Urinary bladder (tissue), 4 donors: ENCODE measurements at places on chromosomes 12 and 14.

DNA sequence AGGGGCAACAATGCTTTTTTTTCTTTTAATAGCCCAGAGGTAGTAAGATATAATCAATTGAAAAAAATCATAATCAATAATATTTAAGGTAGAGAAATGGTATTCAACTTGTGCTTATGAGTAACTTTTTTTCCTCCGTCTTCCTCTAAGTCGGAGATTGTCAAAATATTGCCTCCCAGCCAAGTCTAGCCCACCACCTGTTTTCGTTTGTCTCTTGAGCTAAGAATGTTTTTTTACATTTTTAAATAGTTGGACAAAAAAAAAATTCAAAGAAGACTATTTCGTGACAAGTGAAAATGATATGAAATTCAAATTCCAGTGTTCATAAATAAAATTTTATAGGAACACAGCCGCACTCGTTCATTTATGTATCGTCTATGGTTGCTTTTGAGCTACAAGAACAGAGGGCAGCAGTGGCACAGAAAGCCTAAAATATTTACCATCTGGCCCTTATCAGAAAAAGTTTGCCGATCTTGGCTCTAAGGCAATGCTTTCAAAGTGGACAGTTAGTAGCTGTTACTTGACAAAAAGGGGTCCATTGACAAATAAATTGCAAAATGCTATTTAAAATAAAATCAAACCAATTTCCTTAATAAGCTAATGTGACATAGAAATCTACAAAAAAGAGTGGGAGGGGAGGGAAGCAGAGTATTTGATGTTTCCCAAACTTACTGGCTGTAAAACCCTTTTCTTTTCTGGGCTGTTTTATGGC lies 40.8 kb upstream of the MAX start:
- no peak for DNase-seq

DNA sequence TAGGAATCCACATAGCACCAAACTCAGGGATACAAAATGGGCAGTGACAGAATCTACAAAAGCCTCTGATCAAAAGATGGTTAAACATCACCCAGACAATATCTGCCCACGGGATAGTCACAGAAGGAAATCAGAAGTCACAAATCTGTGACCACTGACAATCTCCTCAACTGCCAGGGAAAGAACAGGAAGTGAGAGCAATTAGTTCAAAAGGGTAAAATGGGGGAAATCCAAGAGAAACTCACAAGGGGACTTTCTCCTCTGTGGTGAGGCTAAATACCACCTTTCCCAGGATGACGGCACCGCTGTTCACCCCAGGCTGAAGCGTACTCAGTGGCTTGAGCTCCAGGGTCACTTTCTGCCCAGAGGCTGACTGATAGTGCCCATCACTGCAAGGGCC lies 10.7 kb downstream of the TTC5 start:
- DNase-seq: no peak

GRCh38 chr12:6288235-6288634 lies 22.2 kb upstream of the PLEKHG6 start:
- no peak for DNase-seq

- no peak for DNase-seq
Observed at GRCh38 chr14:65142429-65142828, 40.1 kb upstream of the MAX start.

DNA sequence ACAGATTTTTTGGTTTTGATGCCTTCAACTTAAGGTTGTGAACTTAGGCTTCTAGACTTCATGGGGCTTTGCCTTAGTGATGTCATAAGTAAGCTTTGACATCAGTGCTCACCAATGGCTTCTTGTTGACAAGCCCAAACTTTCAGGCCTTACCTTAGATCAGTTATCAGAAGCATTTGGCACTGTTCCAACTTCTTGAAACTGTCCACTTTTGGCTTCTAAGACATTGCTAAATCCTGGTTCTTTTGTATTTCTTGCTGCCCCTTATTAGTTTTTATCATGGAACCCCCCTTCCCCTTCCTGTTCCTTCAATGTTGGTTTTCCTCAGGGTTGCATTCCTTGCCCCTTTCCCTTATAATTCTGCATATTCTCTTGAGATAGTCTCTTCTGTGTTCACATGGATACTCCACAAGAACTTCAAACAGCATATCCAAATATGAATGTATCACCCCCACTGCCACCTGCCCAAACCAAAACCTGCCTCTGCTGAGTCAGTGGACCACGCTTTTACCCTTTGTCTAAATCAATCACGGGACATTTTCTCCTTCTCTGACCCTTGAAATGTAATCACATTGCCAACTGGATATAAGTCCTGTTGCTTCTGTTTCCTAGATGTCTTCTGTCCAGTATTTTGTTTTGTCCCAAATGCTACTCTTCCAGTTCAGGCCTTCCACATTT lies 7.9 kb downstream of the PFKM start:
- DNase-seq: no peak

- DNase-seq: no peak
Observed at GRCh38 chr14:92687681-92688433, 60.6 kb downstream of the LGMN start.

- no peak for DNase-seq
Observed at GRCh38 chr12:97781342-97781741, 318.7 kb downstream of the RMST start.

DNA sequence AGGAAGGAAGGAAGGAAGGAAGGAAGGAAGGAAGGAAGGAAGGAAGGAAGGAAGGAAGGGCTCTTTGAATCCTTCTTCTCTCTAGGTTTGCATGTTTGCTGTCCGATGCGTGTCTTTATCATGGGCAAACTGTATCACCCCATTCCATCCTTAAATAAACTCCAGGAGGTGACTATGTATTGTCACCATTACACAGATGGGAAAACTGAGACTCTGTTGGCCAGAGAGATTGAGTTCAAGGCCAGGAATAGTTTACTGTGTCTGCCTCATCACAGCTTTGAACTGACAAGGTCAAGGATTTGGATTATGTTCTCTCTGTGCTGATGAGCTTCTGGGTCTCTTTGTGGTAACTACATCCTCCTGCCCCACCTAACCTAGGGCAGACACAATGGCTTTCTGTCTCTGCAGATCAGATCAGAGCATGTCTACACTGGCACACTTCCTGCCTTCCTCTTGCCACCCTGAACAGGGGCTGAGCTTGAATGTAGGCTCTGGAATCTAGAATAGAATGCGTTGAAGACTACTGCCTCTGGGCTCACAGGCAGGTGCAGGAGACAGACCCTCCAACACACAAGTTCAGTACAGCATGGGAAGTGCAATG lies 78.9 kb upstream of the MAP1LC3B2 start:
- no peak for DNase-seq

DNA sequence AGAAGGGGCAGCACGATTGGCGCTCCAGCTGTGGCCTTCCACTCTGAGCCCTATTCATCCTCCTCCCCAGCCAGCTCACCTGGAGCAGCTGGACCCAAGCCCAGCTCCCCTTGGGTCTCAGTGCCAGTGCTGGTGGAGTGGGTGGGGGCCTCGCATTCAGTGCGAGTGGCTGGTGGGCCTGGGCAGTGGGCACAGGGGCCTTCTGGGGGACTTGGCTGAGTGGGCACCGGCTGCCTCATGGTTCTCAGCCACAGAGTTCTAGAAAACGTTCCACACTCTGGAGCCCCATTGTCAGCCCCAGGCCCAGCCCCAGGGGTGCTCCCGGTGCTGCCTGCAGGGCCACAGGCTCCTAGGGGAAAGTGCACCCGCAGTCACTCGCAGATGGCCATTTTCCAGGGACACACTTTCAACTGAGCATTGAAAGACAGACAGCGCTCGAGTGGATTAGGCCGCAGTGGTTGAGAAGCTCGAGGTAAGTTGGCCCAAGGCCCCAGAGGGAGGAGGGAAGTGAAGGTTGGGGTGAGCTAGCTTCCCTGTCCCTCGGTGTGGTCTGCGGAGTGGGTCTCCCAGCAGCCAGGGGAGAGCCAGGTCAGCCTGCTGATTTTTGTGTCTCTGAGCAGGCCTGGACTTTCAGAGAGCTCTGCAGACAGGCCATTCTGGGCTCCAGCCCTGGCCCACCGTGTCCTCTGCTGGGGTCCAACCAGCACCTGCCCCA lies 3.8 kb downstream of the CLBA1 start:
- DNase-seq: no peak

DNA sequence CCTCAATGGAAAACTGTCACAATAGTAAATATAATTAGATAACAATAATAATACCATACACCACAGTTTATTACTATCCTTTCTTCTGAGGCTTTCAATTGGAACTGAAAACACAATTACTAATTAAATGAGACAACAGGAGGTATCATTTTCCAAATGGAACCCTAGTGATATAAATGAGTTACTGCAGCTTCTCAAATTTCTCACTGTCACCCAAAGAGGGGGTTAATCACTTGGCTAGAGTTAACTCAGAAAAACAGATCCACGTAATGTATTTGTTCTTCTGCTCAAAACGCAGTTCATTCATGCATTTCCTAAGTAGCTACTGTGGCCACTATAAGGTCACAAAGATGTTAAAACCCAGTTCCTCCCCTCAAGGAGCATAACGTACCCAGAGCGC lies 120.9 kb upstream of the FOXN3 start:
- DNase-seq: no peak

DNA sequence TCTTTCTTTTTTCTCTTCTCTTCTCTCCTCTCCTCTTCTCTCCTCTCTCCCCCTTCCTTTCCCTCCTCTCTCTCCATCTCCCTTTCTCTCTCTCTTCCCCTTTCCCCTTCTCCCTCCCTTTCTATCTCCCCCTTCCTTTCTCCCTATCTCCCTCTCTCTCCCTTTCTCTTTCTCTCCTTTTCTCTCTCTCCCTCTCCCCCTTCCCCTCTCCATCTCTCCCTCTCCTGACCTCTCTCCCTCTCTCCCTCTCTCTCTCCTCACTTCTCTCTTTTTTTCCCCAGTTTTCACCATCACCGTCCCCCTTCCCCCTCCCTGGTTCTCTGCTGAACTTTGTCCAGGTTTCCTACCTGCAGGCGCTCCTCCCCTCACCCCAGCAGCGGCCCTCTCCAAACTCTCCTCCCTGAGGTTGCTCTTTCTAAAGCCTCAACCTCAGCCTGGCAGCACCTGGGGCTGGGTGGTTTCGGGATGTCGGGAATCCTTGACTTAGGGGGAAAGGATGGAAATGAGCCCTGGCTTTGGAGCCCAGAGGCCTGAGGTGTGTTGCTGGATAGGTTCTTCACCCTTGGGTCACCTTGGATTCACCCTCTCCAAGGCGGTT lies 14.7 kb upstream of the TBX3 start:
- no peak for DNase-seq

GRCh38 chr14:97420211-97420610 lies 623.0 kb downstream of the VRK1 start:
- no peak for DNase-seq

DNA sequence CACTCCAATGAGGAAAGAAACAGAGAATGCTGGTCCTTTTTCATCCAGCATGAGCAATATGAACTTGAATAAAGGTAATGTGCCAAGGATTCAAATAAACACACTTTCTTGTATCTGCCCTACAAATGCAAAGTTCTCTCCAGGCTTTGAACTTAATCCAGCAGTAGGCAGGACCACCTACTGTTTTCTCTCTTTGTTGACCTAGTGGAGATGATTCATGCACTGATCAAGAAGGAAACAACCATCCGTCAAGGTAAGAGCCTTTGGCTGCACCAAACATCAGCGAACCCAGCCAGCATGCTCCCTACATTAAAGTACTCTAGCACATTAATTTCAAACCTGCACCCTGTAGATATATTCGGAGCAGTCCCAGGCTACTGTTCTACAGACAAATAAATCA lies 489.3 kb downstream of the GALC start:
- no peak for DNase-seq

DNA sequence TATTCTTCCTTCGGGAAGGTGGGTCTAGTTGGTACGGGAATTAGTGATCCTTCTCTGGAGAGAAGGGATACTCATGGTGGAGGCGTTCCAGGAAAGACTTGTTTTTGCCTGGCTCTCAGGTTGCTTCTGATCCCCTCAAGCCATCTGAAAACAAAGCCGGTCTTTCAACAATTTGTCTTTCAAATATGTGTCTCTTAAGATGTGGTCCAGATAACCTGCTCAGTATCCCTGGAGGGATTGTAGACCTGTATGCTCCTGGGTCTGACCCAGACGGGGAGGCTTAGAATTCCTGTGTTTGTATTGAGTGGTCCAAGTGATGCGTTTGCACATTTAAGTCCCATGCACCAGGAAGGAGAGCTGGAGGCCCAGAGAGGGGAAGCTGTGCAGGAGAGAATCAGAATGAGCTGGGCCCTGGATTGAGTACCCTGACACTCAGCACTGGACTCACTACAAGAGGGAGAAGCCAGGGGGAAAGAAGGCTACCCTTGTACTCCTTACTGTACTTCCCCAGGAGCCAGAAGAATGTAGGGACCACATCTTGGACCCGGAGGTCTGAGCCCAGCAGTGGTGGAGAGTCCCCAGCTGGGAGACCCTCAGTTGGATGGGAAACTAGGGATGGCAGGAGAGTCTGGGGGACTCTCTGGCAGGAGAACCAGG lies 40.4 kb downstream of the ERH start:
- DNase-seq: no peak

DNA sequence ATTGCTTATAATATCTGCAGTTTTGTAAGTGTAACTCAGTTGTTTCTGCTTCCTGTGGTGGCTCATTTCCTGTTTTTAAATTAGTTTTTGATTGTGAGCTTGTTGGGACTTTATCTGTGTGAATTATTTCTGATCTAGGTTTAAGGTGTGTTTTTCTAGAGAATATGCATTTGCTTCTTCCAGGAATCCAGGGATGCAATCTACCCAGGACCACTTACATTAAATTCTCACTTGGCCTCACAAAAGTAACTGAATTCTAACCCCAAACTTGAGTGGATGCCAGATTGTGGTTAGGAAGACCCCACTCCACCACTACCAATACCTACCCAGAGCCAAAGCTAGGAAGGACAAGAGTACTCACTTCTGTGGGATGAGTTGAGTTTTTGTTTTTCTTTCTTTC lies 11.9 kb downstream of the STYX start:
- DNase-seq: no peak

DNA sequence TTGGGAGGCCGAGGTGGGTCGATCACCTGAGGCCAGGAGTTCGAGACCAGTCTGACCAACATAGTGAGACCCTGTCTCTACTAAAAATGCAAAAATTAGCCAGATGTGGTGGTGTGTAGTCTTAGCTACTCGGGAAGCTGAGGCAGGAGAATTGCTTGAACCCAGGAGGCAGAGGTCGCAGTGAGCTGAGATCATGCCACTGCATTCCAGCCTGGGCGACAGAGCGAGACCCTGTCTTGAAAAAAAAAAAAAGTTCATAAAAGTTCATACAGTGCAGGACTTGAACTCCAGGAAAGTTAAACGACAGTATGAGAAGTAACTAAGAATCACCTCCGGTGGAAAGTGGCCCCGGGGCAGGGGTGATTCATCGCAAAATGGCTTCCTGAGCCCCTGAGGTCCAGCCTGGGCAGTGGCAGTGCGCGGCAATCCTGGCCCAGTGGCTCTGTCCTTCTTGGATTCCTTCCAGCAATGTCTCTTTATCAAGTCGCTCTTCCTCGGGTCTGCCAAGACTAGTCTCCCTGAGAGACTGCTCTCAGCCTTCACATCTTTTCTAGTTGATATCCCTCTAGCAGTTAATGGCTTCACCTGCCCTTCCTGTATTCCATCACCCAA lies 16.7 kb upstream of the MAP1LC3B2 start:
- no peak for DNase-seq
